ENCODE measurements at places on chromosomes 1 and 21. TPM values are rescaled to one million over a fixed set of nuclear protein-coding genes. Genes with fewer than 3 reads are reported as not detected.

DNA sequence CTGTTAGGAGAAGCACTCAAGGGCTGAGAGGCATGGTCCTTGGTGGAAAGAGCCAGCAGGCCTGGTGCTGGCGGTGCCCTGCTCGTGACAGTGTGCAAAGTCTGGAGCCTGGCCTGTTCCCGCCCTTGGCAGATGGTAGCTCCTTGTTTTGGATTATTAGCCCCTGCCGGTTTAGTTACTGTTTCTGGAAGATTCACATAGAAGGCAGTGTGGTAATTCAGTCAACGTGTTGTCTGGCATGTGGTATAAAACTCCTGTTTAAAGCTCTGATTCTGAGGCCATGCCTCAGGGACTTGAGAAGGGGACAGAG lies 6.8 kb downstream of the PKNOX1 start:
- DNase-seq, result no peak

DNA sequence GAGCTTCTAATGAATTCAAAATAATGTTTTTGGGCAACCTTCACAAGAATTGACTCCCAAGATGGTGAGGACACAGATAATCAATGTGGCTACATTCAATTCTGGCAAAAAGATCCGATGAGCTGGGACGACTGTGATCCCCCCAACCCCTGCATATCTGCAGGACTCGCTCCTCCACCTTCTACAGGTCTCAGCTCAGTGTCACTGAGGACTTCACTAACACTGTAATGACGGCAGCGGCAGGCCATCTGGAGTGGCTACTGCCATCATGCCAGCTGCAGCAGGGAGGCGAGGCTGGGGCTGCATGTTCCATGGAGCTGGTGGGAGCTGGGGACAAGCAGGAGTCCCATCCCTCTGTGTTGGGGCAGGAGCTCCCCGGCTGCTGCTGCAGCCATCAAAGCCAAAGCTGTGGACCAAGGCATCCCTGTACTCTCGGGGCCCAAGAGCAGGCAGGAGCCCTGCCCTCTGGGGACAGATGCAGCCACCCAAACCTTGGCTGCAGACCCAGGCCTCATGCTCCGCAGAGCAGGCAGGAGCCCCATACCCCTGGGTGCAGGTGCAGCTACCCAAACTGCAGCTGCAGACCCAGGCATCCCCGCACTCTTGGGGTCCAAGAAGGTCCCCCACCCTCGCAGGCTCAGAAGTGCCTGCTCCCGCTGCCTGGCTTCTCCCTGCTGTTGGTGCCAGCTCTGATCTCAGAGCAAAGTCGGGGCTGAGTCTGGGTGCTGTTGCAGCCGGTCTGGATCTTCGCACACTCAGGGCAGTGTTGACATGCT lies 12.2 kb upstream of the DHRS3 start:
- DNase-seq, result no peak

DNA sequence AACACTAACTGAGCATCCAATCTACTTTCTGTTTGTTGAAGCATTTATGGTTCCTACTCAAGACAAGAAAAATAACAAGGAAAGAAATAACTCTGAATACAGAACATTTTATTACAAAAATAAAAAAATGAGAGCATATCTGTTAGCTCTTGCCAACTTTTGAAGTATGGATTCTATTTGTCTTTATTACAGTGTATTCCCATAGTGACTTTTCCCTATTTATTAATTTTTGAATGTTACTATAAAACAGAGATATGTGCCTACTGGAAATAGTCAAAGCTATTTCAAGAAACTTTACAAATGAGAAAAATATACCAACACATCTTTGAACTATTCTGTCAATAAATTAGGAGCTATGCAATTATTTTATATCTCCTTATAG lies 153.0 kb downstream of the HLX start:
- no peak for DNase-seq

DNA sequence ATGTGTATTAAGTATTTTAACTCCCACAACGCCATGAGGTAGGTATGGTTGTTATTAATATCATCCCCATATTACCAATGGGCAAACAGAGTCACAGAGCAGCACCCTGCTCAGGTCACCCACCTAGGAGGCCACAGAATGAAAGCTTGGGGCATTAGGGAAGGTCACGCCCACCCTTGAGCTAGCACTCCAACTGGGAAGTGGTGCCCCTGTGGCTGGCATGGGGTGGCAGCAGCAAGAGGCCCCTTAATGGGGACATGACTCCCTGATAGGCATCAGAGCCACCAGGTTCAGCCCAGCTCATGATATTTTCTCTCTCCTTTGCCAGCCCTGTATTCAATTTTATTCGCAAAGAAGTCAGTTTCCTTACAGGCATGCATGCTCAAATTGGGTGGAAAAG lies 90.6 kb downstream of the DMRTB1 start:
- DNase-seq, result no peak

DNA sequence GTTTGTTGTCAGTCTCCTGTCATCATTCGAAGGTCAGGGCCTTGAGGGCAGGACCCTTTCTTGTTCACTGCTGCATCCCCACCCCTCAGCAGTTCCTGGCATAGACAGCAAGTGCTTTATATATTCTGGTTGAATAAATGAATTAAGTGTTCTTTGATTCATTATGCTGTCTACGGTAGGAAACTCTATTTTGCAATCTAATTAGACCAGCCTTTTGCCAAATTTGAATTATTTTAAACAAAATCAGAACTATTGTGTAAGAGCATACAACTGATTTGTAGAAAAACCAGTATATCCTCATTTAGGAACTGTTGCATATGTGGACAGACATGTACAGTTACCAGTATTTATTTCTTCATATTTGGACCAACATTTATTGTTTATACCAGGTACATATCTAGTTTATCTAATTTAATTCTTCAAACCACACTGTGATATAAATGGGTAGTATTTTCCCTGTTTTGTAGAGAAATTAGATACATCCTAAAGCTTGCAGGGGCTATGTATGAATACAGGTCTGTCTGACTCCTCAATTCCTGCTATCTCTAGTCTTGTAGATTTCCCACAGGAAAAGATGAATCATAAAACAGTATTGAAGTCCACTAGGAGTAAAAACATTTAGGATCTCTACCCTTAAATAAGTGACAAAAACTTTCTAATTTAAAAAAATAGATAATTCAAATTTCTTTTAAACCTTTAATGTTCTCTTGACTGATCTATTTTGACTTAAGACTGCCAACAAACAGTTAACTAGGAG lies 10.4 kb downstream of the MGST3 start:
- DNase-seq, result no peak

GRCh38 chr1:119428991-119429390 lies 14.0 kb downstream of the HSD3B2 start:
- DNase-seq, result no peak

GRCh38 chr1:25599969-25600610 lies 16.5 kb upstream of the MAN1C1 start:
- no peak for DNase-seq

DNA sequence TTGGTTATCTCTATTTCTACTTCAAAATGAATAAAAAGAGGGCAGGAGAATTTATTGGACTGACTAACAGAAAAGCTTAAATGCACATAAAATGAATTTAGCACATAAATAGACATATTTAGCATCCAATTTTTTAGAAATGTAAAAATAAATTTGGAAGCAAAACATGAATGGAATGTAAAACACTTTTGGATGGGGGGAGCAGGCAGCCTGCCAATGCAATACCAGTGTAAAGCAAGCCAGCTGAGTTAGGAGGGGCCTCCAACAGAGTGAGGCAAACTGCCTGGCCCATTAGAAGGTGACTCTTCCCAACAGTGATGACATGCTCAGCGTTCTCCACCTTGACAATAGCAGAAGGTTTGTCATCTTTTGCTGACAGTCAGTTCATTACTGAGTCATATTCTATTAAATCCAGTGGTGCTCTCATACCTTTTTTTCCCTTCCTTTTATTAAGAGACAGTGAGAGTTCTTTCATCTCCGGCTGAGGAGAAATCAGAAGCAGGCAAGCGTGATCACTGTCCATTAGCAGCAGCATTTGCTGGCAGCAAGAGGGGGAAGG lies 19.5 kb upstream of the EXO1 start:
- no peak for DNase-seq

GRCh38 chr1:41851589-41851988 lies 67.1 kb downstream of the HIVEP3 start:
- no peak for DNase-seq

The UTS2 gene
- not detected for total RNA-seq

The RBP7 gene
- total RNA-seq, result 20.6 TPM

DNA sequence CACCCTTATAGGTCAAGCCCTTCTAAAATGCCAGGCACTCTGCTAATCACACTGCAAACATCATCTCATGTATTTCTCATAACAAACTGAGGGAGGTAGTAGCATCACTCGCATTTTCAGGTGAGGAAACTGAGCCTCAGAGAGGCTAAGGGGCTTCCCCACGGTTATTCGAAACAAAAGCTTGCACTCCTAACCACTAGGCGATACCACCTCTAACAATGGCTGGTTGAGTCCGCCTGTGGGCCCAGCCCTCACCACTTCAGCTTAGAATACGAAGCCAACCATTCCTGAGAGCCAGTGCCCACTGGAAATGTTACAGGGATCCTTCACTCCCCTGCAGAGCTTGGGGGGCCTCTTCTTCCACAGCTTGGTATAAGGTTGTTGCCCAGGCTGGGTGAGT lies 65.3 kb upstream of the TENT5C start:
- no peak for DNase-seq

GRCh38 chr1:65773391-65774123 lies 19.1 kb upstream of the PDE4B start:
- DNase-seq, result no peak

The C4BPA gene
- not detected for total RNA-seq

The CASZ1 gene
- 158 TPM for total RNA-seq

The OPN3 gene
- total RNA-seq, result 33.7 TPM

GRCh38 chr1:18145851-18146618 lies 38.4 kb downstream of the IGSF21 start:
- no peak for DNase-seq

The RAB25 gene
- total RNA-seq, result 237 TPM

DNA sequence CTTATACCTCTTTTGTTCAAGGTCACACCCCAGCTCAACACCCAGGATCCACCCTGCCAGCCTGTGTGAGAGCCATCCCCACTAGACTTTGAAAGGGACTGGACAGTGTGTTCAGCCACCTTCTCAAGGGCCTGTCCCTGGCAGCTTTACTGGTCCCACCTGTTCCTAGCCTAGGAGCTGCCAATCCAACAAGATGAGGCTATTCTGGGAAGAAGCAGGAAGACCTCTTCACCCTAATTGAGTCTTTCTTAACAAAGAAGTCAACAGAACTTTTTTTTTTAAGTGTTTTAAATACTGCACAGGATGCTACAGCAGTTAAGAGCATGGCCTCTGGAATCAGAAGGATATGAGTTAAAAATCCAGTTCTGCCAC lies 95.8 kb upstream of the HOOK1 start:
- DNase-seq, result no peak

GRCh38 chr1:168260393-168260792 lies 20.3 kb upstream of the TBX19 start:
- DNase-seq, result no peak

The PRDX6 gene
- total RNA-seq, result 143 TPM

The SLC9C2 gene
- not detected for total RNA-seq

DNA sequence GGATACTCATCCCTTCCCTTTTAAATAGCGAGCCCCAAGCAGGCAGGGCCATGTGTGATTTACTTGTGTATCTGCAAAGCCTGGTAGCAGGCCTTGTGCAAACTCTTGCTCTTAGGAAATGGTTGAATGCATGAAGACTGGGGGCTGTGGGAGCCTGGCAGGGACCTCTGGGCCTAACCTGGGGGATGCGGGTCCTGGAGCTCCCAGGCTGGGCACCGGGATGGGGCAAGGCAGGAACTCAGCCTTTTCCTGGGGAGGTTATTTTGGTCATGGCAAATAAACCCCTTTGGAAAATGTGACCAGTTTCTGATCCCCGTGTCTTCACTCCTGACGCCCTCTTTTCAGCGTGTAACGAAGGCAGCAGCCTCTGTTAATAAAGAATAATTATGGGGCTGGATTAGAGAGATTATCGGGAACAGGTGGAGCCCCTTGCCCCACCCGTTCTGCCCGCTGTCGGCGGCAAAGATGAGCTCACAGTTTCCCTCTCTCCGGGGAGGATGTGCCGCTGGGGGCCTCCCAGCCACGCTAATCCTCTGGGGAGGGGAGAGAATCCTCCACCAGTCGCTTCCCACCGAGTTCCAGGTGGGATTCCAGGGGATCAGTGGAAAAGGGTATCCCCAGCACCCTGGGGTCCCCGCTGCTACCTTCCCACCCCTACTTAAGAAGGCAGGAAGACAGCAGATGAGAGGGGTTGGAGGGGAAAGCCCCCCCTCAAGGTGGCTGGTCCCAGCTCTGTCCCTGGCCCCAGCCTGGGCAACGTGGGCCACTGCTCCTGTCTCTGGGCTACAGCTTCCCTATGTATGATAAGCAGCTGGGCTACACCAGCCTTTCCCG lies 69.7 kb upstream of the WNT4 start:
- no peak for DNase-seq

The ZBTB8B gene
- total RNA-seq, result not detected
